AG10803 (cell line): ENCODE measurements at places on chromosomes 7 and 10.

- peak; percentile 40 for DNase-seq
Observed at GRCh38 chr10:91036807-91037411, 116.0 kb upstream of the ANKRD1 start.

DNA sequence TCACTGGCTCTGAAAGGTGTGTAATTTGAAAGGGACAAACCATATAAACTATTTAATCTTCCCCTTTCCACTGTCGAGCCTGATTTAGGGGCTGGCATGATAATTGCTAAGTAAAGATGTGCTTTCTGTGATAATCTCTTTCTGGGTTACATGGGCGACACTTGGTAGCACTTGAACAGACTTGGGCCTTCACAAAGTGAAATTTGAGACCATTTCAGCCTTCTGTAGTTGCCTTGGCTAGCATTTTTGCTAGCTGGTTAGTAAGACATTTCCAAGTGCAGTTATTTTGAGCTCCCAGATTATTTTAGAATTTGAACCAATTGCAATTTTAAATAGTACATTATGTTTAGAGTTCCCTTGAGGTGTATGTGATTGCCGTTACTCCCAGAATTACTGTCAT, 432.7 kb upstream of the GALNT17 start:
- no peak for DNase-seq

- DNase-seq = no peak
Observed at GRCh38 chr7:66442385-66442784, 186.3 kb upstream of the KCTD7 start.

DNA sequence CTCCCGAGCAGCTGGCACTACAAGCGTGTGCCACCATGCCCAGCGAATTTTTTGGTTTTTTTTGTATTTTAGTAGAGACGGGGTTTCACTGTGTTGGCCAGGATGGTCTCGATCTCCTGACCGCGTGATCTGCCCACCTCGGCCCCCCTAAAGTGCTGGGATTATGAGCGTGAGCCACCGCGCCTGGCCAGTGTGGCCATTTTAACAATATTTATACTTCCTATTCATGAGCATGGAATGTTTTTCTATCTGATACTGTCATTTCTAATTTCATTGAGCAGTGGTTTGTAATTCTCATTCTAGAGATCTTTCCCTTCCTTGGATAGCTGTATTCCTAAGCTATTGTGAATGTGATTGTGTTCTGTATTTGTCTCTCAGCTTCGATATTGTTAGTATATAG, 96.2 kb downstream of the GLCCI1 start:
- no peak for DNase-seq

- no peak for DNase-seq
Observed at GRCh38 chr7:157766098-157766497, 429.3 kb downstream of the DNAJB6 start.

- DNase-seq = no peak
Observed at GRCh38 chr7:54825368-54825767, 66.4 kb upstream of the SEC61G start.

DNA sequence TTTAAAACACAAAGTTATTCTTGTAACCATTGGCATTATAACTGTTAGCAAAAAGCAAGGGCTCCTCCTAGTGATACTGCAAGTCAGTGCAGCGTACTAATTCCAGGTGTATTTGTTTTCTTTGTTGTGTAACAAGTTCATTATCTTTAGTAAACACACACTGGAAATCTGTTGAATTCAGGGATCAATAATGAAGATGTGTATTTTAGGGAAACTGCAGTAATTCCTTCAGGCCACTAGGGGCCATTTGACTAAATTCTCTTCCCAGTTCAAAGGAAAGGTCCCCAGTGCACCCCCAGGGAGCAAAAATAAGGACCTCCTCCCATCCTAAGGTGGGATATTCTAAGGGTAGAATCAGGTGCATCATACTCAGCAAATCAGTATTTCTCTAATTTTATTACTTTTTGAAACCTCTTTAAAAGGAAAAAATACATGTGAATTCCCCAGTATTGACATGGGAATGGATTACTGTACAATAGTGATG, 158.6 kb upstream of the LYZL1 start:
- peak; percentile 29 for DNase-seq

GRCh38 chr10:67050415-67050814, 124.6 kb downstream of the LRRTM3 start:
- no peak for DNase-seq

GRCh38 chr10:85919491-85920021, 447.0 kb downstream of the GRID1 start:
- DNase-seq = no peak

DNA sequence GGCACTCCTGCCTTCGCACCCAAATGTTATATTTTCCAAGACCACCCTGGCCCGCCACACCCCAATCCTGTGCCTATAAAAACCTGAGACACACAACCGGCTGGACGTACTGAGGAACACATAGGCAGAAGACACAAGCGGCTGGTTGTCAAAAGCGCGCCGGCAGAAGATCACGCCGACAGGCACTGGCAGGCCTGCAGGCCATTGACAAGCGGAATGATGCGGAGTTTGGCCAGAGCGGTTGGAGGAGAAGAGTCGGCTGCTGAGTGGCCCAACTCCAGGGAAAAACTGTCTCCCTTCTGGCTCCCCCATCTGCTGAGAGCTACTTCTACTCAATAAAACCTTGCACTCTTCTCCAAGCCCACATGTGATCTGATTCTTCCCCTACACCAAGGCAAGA, 39.7 kb upstream of the SAMD8 start:
- no peak for DNase-seq

DNA sequence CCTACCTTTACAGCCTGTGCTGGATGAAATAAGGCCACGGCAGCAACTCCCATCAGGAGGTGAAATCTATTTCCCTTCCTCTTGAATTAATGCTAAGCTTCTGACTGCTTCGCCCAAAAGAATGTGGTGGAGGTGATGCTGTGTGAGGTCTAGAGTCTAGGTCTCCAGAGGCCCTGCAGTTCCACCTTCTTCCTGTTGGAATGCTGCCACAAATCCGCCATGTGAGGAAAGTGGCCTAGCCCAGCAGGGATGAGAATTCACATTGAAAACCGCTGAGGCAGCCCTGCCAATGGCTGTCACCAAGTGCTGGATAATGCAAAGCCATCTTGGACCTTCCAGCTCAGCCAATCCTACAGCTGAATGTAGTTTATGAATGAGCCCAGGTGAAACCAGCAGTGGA, 28.0 kb downstream of the RHOBTB1 start:
- DNase-seq = no peak
